ENCODE measurements at places on chromosomes 6 and 20.

DNA sequence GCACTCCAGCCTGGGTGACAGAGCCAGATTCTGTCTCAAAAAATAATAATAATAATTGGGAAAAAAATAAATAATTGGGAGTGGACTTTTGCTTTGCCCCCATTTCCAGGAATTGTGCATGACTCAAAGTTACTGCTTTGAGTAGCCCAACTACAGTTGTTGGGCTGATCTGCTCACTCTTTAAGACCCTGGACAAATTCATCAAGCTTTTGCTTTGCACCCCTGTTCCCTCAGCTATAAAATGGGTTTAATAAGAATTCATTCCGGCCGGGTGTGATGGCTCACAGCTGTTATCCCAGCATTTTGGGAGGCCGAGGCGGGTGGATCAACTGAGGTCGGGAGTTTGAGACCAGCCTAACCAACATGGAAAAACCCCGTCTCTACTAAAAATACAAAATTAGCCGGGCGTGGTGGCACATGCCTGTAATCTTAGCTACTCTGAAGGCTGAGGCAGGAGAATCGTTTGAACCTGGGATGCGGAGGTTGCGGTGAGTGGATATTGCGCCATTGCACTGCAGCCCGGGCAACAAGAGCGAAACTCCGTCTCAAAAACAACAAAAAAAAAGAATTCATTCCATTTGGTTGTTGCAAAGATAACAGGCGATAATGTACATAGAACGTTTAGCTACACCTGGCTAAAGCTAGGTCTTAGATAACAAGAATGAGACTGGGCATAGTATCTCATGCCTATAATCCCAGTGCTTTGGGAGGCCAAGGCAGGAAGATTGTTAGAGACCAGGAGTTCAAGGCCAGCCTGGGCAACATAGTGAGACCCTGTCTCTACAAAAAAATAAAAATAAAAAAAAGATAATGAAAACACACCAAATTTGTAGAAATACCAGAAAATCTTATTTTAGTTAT is 87.9 kb upstream of the ZNF217 start:
- no peak for DNase-seq

- no peak for DNase-seq
Observed at GRCh38 chr20:56932575-56933330, 303.6 kb downstream of the TFAP2C start.

DNA sequence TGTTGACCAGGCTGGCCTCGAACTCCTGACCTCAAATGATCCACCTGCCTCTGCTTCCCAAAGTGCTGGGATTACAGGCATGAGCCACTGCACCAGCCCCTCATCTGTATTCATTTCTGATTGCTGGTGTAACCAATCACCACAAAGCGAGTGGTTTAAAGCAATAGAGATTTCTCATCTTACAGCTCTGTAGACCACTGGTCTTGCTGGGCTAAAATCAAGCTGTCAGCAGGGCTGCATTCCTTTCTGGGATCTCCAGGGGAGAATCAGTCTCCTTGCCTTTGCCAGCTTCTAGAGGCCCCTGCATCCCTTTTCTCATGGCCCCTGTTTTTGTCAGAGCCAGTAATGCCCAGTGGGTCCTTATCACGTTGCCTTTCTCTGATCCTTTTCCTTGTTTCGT is 49.9 kb upstream of the PMEPA1 start:
- DNase-seq, result no peak

GRCh38 chr20:31484001-31484400 is 8.9 kb downstream of the REM1 start:
- DNase-seq, result no peak

- no peak for DNase-seq
Observed at GRCh38 chr20:50281831-50282591, 91.4 kb downstream of the CEBPB start.
